ENCODE measurements at places on chromosomes 2 and 18.

DNA sequence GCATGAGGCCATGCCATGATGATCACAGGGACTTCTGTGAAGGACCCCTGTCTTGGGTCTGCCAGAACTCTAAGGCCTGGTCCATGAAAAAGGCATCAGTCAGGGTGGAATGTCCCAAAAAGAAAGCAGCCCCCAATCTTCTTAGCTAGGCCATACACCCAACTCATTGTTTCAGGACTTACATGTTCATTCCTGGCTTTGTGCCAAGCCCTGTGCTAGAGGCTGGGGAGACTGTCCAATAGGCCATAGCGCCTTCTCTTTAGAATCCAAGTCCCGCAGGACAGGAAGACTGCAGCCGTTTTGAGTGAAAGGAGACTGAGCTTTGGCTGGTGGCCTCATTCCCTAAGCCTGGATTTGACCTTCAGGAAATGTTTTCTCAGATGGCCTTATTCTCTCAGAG, 247.3 kb downstream of the PRKCE start:
- no peak for DNase-seq

DNA sequence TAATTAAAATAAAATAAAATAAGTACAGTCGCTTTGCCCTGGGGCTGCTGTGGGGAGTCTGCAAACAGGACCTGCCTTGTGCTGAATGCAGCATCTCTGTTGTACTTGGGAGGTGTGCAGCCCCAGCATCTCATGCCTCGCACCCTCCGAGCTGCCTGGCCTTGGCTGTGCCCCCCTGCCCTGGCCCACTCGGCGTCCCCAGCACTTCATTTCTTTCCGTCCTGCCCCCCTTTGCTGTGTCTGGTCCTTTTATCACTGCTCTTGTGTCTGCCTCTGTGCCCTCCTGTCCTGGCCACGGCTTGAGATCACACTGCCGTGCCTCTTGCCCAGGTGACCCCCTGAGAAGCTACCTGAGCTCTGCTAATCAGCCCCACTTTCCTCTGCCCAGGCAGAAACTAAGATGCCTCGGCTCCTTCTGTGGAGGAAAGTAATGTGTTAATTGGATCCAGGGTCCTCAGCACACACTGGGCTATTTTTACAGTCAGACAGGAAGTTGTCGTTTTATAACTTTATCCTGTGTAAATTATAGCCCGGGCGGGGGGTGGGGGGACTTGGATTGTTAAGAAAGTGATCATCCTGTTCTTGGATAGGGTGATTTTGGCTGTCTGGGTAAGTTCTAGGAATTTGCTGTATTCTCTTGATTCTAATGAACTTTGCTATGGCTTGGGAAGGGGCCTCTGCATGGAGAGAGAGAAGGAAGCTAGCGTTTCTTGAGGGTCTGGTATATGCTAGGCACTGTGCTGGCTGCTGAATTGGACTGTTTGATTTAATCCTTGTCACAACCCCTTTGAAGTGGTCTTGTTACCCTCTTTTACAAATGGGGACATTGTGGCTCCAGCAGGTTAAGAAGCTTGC, 69.4 kb downstream of the AGAP1 start:
- DNase-seq, result no peak

- DNase-seq, result no peak
These were observed 64.8 kb downstream of the NPPC start for GRCh38 chr2:231861288-231861931.

- no peak for DNase-seq
These were observed 392.4 kb downstream of the TXNL1 start for GRCh38 chr18:56245866-56246580.
